CD4-positive, alpha-beta T cell treated with Interleukin-4 for 1 hour (primary cell): ENCODE measurements at places on chromosomes 7 and 10.

DNA sequence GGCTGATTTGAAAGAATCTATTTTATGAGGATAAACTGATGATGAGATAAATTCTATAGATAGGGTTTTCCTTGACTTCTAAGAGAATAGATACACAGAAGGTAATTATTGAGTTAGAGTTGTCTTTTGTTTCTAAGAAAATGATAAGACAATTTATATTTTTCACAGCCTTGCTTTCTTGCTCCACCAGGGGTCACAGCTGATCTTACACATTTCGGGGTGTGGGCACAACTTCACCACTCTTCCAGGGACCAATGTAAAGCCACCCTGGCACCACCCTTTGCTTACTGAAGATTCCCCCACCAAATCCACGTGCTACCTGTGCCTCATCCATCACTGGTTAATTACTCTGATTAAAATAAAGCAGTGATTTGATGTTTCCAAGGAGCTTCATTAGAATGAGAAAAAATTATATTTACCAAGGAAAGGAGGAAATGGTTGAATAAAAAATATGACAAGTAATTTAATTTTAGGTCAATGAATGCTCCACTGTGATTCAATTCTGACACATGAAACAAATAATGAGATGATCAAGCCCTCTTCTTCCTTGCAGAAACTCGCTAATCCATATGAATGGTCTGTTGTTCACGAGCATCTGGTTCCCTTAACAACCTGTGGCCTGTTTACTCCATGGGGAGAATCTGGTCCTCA lies 177.3 kb upstream of the TNS3 start:
- DNase-seq: no peak

GRCh38 chr7:7157177-7157886 lies 25.0 kb upstream of the C1GALT1 start:
- peak; percentile 79 for DNase-seq

GRCh38 chr7:42833411-42833810 lies 78.5 kb downstream of the C7orf25 start:
- no peak for DNase-seq

- peak; percentile 89 for DNase-seq
These were observed 40.7 kb downstream of the TARP start for GRCh38 chr7:38232502-38233366.

DNA sequence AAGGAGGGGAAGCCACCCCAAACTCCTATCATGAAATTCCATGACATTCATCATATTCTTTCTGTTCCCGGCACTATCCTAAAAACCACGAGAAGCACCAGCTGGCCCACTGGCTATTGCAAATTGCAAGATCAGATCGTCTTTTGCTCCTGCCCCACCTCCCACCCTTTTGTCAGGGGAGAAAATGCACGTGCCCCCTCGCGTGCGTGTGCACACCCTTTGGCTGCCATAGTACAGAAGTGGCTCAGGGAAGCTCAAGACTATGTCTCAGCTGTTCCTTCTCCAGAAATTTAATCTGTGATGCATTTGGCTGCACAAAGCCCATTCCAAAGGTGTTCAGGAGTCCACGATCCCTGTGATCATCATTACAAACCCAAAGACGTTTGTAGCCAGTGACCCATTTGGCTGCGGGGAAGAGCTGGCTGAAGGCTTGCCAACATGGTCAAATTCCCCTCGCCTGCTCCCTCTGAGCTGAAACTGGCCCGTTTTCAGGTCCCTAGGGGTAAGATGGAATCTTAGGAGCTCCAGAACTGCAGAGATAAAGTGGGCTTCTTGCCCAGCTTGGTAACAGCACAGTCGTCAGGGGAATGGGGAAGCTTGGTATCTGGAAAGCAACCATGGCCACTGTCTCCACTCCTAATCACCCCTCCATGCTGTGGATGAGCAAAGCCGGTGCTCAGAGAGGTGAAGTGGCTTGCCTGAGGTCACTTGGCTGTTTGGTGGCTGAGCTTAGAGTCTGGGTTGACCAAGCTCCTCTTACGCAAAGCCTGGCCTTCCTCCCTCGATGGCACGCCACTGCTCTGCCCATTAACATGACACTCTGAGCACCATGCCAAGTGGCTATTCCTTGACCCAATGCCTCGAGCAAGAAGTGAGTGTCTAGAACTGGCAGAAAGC lies 155.4 kb downstream of the NEURL1 start:
- no peak for DNase-seq

DNA sequence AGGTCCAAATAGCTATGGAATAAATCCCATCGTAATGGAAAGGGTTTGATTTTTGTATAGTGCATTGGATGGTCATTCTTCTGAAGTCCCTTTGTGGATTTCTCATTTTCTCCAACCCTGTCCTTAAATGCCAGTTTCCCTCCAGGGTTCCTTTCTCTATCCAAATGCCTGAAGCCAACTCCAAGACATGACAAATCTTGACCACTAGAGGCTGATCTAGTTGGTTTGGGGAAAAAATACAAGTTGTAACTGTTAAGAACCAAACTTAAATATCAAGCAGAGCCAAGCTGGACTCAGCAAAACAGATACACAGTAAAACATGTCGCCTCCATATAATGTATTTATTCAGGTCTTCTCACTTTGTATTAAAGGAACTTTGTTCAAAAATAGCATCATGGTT lies 28.7 kb downstream of the FRMD4A start:
- no peak for DNase-seq

DNA sequence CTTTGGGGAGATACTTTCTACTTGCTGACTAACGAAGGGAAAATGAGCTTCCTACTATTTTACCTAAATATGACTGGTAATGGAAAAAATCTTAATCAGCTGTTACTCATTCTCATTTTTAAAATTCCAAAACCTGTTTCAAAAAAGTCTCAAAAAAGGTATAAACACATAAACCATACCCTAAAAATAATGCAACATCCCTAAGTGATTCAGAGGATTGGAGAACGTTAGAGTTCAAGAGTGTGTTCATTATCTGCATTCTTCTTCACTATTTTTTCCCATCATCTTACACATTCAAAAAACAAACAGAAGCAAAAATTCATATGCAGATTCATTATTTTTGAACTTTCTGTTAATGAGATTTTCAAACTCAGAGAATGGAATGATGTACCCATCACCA lies 150.4 kb upstream of the GNAI1 start:
- no peak for DNase-seq

GRCh38 chr10:10792681-10793080 lies 225.0 kb upstream of the CELF2 start:
- DNase-seq: no peak

GRCh38 chr7:7352845-7353244 lies 170.5 kb downstream of the C1GALT1 start:
- no peak for DNase-seq

- no peak for DNase-seq
These were observed 19.6 kb upstream of the PRKAG2 start for GRCh38 chr7:151896486-151896885.
